SJSA1 (cell line): ENCODE measurements at places on chromosomes 7 and 10.

DNA sequence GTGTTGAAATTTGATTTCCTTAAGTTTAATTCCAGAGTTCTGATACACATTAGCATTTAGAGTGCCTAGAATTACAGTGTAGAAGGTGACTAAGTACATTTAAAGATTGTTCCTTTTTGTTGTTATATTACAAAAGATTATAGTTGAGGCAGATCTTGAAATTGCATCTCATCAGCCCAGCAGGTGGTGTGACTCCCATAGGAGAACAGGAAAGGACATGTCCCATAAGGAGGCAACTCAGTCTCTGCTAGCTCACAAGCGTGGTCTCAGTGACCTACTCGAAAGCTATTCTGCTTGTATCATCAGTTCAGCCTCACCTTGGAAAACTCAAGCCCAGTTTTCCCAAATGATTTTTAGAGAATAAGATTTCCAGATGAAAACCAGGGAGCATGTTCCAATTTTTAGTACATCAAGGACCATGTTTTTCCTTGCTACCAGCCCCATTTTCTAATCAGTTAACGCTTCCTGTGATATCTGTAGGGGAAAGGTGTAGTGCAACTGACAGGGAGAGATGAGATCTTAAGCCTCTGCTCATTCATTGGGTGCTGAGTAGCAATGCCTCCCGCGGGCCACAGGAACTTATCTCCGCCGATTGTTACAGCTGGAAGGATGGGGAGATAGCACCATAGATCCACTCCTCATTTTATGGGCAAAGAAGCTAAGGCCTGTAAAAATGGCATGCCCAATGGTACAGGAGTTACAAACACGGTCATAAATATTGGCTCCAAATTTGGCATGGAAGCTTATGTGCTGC lies 1.1 kb upstream of the GNAI1 start:
- DNase-seq: no peak

GRCh38 chr7:100157334-100158228 lies 942 bp downstream of the TRAPPC14 start:
- DNase-seq: no peak

DNA sequence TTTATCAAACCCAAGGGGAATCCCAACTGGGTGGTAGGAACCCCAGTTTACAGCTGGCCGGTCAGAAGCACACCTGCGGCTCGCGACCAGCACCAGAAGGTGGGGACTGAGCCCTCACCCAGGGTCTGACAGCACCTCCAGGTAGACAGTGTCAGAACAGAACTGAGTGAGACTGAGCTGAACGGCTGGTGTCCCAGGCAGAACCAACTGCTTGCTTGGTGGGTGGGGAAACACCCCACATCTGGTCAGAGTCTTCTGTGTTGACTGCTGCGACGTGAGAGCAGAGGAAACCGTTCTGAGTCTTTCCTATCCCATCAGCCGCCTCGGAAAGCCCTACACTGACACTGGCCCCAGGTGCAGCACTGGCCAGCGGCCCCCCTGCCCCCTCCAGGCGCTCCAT lies 160.7 kb downstream of the MAD1L1 start:
- DNase-seq: no peak

- no peak for DNase-seq
Measured at GRCh38 chr10:23381298-23382040, 36.9 kb upstream of the C10orf67 start.

DNA sequence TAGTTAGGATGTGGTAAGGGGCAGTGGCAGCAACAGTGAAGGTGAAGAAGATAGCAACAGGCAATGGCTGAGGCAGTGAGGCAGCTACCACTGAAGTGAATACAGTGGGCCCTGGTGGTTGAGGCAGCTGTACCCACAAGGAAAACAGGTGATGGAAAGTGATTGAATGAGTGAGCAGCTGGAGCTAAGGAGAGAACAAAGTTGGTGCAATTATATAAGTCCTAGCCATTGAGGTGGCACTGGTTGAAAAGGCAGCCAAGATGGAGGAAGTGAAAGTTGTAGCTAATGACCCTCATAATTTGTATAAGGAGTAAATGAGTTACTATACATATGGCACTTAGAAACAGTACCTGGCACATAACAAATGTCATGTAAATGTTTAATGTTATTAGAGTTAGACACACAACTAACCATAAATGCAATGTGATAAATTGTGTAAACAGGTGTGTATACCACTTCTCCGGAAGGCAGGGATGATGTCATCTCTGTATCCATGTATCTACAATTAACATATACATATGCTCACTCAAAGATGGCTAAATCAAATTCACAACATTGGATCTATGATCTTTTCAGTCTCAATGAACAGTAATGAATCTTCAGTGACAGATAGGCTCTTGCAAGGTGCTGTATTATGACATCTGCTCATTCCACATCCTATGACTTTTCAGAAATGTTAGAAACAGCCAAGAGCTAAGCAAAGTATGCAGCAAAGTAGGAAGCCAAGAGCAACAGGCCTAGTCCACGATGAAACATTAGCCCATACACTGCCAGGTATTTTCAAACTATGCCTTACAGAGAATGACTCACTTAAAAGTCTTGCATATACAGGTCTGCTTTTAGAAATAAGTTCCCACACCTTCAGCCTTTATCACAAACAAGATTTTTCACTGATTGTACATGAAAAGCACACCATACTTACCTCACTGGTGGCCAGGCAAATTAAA lies 10.7 kb downstream of the XPNPEP1 start:
- DNase-seq: no peak

DNA sequence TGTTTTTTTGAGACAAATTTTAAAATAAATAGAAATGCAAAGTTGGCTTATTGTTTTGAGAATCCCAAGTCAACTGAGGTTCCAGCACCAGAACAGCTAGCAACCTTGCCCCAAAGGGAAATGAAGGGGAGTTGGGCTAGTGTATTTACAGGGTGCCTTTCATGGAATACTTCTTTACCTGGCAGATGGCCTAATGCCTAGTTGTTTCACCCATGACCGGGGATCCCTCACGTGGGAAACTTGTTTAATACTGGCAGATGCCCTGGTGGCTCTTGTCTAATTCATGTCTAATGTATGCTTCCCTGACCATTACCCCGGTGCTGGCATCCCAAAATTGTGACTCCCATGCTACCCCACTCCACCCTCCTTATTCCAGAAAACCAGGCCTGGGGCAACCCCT lies 861.1 kb upstream of the ZWINT start:
- DNase-seq: no peak

DNA sequence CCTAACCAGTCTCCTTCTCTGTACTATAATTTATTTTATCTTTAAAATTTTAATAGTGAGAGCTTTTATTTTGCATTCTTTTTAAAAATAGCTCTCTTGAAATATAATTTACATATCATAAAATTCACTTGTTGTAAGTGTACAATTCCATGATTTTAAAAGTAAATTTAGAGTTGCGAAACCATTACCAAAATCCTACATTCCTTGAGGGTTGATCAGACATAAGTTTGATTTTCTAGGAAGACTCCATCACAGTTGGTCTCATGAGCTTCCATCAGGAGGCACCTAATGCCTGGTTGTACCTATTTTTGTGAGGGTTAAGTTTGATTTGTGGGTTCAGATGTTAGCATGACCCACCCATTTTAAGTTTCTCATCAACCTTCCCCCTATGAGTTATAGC lies 108.1 kb downstream of the BMPER start:
- DNase-seq: no peak

GRCh38 chr7:51593628-51594027 lies 277.0 kb upstream of the COBL start:
- DNase-seq: no peak

GRCh38 chr10:20287586-20287985 lies 471.4 kb downstream of the PLXDC2 start:
- DNase-seq: no peak

DNA sequence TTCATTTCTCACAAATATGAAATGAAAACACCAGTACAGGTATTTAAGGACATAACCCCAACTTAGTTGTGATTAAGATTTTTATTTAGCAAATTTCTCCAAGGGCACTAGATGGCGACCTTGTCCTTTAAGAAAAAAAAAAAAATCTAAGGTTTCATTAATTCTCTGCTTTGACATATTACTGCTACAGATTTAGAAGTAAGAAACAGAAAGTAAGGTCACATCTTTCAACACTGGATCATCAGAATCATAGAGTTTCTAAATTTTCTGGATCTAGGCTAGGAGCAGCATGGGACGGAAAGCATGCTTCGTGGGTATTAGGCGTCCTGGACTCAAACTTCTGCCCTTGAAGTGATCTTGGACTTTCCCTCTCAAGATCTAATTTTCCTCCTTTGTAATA lies 85.5 kb upstream of the PRKG1 start:
- no peak for DNase-seq

- peak; percentile 61 for DNase-seq
Measured at GRCh38 chr7:92790992-92791391, 45.4 kb downstream of the CDK6 start.

DNA sequence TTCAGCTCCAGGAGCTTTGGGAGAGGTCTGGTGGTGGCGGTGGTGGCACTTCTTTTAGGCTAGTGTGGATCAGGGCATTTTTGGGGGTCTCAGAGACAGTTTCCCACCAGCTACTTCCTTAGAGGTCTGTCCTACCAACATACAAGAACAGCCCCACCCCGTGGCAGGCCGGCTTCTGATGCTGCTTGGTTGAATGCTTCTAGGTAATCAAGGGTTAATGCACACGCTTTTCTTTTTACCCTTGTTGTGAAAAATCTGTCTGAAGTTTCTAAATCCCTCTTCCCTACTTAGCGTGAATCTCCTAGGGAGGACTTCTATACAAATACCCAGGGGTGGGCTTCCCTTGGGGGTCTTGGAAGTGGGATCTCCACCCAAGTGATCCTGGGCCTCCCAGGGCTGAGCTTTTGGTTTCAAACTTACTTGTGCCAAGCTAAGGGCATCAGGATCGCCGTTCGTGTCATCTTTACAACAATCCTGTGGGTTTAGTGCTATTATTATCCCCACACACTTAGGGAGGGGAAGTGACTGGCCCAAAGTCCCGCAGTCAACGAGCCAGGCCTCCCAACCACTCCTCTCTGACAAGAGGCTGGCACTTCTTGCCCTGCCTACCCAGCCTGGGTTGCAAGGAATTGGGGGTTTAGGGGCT lies 1.7 kb downstream of the SH2B2 start:
- DNase-seq: no peak

DNA sequence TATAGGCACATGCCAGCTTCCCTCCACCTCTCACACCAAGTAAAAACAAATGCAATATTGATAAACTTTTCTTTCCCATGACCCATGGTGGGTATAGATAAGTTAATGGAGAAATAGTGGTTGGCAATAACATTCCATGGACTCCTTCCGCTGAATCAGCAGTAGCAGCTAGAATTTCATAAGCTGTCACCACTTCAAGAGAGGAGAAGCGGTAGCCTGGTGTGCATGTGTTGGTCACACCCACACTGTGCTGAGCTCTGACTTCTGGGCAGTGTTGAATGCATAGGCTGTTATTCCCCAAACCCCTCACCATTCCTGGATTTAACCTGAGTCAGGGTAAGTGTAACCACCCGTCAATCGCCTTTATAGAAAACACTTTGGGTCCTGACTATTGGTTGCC lies 32.5 kb upstream of the BMPER start:
- DNase-seq: no peak

GRCh38 chr10:119025776-119026175 lies 3.7 kb upstream of the NANOS1 start:
- no peak for DNase-seq

- DNase-seq: no peak
Measured at GRCh38 chr10:133438711-133439273, 14.4 kb upstream of the SPRN start.

DNA sequence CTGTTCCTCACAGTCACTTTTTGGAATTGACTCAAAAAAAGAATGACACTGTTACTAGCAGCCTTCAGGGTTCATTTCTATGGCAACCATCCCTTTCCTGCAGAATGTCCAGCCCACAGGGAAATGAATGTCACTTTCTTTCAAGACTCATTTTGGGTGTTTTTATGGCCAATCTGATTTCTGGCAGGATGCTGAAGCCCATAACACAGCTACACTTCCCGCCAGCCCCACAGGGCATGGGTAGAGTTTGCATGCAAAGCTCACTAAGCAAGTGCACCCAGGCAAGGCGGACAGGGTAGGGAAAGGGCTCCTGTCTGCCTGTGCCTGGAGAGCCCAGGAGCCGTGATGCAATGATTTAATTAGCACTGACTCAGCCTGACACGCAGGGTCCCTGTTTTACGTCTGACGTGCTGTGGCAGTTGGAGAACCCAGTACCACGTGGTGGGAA lies 26.1 kb upstream of the GPAM start:
- DNase-seq: no peak

- no peak for DNase-seq
Measured at GRCh38 chr10:77079592-77080300, 557.9 kb downstream of the KCNMA1 start.

DNA sequence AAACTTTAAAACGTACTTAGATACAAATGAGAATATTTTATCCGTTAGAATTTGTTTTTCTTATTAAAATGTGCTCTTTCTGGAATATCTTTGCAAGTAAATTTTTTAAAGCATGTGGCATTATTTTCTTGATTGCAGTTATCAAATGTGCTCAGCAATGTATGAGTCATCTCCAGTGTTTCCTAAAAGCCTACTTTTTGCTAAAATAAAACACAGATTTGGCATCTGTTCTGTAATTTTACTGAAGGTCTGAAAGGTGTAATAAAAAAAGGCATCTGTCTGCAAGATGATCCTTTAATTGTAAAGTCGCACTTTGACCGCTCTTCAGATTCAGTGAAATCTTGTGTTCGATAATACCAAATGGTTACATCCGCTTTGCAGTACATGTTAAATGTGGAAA lies 3.4 kb downstream of the GNAT3 start:
- DNase-seq: no peak

DNA sequence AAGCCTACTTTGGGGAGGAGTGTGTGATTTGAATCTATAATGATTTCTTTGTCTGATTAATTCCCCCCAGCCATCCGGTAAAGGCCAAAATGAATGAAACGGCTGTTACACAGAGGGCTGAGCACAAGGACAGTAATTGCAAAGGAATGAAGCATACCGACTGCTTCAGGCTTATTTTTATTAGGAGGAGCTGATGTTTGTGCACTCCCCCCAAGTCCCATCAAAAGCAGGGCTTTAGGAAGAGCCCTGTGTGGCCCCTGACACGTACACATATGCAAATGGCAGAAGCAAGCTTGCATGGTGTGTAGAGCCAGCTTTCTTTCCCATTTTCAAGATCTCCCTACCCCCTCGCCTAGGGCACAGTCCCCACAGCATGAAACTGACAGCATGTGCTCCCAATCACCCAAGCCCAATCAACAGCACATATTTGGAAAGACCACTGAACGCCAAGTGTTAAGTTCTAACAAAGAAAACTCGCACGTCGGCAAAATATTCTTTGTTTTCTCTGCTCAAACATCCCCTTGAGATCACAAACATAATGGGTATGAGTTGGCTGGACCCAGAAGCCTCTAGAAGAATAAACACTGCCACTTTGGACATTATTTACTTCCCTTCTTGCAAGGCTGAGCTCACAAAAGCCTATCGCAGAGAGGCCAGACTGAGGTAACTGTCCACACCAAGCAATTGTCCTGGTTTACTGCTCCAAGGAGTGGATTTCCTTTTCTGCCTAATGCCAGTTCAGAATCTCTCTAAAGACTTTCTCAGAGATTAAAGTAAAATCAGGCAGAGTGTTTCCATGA lies 143.0 kb downstream of the CUBN start:
- peak; percentile 82 for DNase-seq

GRCh38 chr10:125756853-125757487 lies 18.7 kb downstream of the MMP21 start:
- DNase-seq: no peak

GRCh38 chr10:91433620-91434019 lies 23.5 kb downstream of the HECTD2 start:
- DNase-seq: no peak
